ENCODE measurements at places on chromosomes 4 and X.

GRCh38 chr4:63169836-63170235 lies 1239.4 kb downstream of the TECRL start:
- DNase-seq = no peak

DNA sequence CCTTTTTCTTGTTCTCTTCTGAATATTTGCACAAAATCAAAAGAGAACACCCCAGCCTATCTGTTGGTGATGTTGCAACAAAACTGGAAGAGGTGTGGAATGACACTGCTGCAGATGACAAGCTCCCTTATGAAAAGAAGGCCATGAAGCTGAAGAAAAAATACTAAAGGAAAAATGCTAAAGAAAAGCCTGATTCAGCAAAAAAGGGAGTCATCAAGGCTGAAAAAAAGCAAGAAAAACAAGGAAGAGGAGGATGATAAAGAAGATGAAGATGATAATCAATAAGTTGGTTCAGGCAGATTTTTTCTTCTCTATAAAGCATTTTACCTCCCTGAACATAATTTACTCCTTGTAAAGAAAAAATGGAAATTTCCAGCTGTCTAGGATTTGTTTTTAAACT lies 1538.8 kb downstream of the RPA4 start:
- no peak for DNase-seq

GRCh38 chr4:39976945-39977488 lies 694 bp downstream of the PDS5A start:
- no peak for DNase-seq

DNA sequence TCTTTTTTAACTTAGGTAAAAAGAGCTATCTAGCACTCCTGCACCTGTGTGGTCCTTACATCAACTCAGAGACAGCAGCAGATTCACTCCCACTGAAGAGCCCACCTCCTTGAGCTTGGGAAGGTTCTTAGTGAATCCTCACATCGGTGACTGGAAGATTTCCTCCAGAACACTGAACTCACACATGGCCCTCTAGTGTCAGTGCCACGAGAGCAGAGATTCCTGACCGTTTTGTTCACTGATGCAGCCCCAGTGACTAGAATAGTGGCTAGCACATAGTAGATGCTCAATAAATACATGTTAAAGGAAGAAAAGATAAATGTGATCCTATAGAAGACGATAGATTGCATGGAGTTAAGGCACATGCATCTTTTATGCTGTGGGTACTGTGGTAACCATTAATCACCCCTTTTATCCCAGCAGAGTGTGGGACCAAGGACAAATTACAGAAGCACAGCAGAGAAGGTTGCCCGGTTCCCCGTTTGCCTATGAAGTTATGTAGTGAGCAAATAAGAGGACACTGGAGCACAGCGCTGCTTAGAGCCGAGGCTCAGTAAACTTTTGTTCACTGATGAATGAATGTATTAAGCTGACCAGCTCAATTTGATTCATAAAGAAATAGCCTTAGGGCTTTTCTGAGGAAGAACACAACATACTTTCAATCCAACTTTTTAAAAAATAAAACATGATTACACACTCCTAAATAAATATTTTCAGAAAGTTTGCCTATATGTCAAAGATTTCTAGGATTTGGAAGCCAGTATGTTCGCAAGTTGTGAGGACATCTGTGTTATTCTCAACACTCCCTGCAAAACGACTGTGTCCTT lies 8.7 kb downstream of the GASK1B start:
- DNase-seq = no peak

GRCh38 chrX:152912106-152912505 lies 14.2 kb downstream of the ZNF185 start:
- no peak for DNase-seq

DNA sequence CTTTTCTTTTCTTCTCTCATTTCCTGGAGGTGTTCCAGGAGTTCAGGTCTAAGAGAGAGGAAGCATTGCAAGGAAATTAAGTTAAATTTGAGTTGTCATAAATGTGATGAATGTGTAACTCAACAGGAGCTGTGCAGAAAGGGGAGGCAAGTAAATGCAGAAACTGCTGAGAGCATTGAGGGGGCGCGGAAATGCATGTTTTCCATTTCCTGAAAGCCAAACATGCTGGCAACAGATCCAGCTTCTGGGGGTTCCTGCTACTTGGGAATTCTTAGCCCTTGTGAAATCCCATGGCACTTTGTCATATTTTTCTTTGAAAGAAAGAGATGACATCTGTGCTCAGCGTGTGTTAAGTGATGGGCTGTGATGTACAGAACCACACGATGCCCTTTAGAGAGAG lies 33.8 kb upstream of the NAP1L5 start:
- no peak for DNase-seq

DNA sequence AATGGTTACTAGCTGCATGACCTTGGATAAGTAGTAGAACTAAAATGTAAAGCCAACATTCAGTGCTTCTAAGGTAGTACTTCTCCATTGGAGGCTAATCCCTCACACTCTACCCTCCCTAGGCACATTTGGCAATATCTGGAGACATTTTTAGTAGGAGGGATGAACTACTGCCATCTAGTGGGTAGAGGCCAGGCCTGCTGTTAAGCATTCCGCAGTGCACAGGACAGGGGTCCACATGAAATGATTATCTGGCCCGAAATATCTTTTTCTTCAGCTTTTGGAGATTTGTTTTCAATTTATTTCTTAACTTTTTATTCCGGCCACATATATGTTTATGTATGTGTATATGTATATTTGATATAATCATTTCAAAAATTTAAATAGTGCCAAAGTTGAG lies 36.0 kb upstream of the SPANXC start:
- peak; percentile 0 for DNase-seq

- DNase-seq = no peak
Observed at GRCh38 chrX:48737940-48738339, 23.6 kb upstream of the GLOD5 start.
